GM20000 (cell line): ENCODE measurements at places on chromosomes 1 and 21.

DNA sequence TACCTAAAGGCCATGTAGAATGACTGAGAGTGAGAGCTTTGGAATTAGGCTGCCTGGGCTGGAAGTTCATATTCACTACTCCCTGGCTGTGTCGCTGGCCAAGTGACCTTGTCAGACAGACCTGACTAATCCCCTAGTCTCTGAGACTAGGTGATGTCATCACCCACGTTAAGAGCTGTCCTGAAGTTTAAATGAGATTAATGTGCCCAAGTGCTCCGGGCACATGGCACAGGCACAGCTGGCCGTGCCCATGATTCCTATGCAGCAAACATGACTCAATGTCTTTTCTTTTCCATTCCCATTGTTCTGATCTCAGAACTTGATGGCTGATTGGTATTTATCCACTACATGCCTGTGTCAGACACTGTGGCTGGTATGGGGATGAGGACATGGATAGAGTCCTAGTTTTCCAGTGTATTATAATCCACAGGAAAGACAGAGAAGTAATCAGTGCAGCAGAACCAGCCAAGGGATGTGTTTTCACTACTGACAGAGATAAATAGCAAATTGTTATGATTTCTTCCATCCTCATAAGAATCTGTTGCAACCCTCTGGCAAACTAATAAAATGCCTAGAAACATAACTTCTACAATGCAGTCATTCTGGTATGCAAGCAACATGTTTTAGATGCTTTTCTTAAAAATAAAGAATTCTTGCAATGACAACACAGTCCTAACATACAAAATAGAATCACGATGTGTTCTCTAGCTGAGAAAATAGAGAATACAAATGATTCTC lies 180.9 kb downstream of the PCP4 start:
- DNase-seq, result no peak

GRCh38 chr1:160722726-160723125 lies 11.1 kb upstream of the CD48 start:
- no peak for DNase-seq

- no peak for DNase-seq
These were observed 35.8 kb downstream of the S100B start for GRCh38 chr21:46569081-46569480.

GRCh38 chr1:227447531-227447990 lies 115.8 kb upstream of the ZNF678 start:
- DNase-seq, result no peak

- DNase-seq, result no peak
These were observed 3.5 kb downstream of the DHCR24 start for GRCh38 chr1:54883349-54884102.

DNA sequence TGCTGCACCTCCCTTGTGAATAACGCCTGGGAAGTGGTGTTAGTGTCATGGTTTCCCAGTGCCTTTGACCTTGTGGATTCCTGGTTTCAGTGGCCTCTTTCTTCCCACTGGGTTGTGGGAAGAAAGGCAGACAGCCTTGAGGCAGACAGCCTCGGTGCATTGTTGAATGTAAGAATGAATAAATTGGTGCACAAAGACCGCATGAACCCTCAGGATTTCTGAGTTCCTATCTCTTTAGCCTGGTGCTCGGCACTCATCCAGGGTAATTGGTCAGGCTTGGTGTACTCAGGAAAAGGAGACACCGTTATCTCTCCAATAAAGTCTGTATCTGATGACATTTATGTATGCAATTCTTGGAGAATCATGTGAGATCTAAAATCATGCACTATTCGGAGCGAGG lies 5.1 kb downstream of the ZNF362 start:
- DNase-seq, result no peak

GRCh38 chr21:36732761-36733160 lies 33.8 kb downstream of the SIM2 start:
- DNase-seq, result no peak

GRCh38 chr1:238396140-238396539 lies 505.4 kb upstream of the ZP4 start:
- no peak for DNase-seq

GRCh38 chr21:37210130-37210529 lies 57.0 kb downstream of the VPS26C start:
- DNase-seq, result no peak

GRCh38 chr1:209774592-209774991 lies 9.8 kb downstream of the C1orf74 start:
- DNase-seq, result no peak

GRCh38 chr1:119374208-119374874 lies 5.8 kb downstream of the HAO2 start:
- no peak for DNase-seq
